Myometrial cell (primary cell): ENCODE measurements at places on chromosomes 4 and X. TPM values are rescaled to one million over a fixed set of nuclear protein-coding genes. Genes with fewer than 3 reads are reported as not detected.

The NFXL1 gene
- total RNA-seq: 12.4 and 14.0 TPM in 2 replicates

The CACNA1F gene
- not detected in 2 replicates for total RNA-seq

The MAGEB10 gene
- not detected in 2 replicates for total RNA-seq

The ZNF157 gene
- total RNA-seq: under 0.01 TPM in 1 of 2 replicates, not detected in the other

The GPR50 gene
- not detected in 2 replicates for total RNA-seq

The UNC5C gene
- under 0.01 and 0.58 TPM in 2 replicates for total RNA-seq

The ALPK1 gene
- 11.5 and 16.1 TPM in 2 replicates for total RNA-seq

The CITED1 gene
- 0.53 TPM in 1 of 2 replicates, not detected in the other for total RNA-seq

The SMIM9 gene
- not detected in 2 replicates for total RNA-seq

The DUX4 gene
- total RNA-seq: not detected in 2 replicates

The TRO gene
- total RNA-seq: 5.8 and 20.7 TPM in 2 replicates

The ARFIP1 gene
- 38.3 TPM in 2 replicates for total RNA-seq

The TRIM60 gene
- total RNA-seq: not detected in 2 replicates
